Upper lobe of right lung (tissue), 1 donor: ENCODE measurements at places on chromosomes 5 and 9. TPM values are rescaled to one million over a fixed set of nuclear protein-coding genes. Genes with fewer than 3 reads are reported as not detected.

GRCh38 chr5:28132151-28132550 is 1093.8 kb upstream of the CDH9 start:
- H3K27me3 ChIP-seq, result no peaks in the 10 kb centered on the region
- H3K4me3 ChIP-seq, result no peak overlapping the region
- H3K36me3 ChIP-seq, result no peaks in the 10 kb centered on the region
- H3K27ac ChIP-seq, result no peak overlapping the region
- no peak for DNase-seq

- peaks cover 22% of the 10 kb centered on the region for H3K4me1 ChIP-seq
- peaks cover 13% of the 10 kb centered on the region for H3K36me3 ChIP-seq
- H3K27ac ChIP-seq, result no peak overlapping the region
- no peak overlapping the region for H3K4me3 ChIP-seq
- no peaks in the 10 kb centered on the region for H3K27me3 ChIP-seq
- DNase-seq, result no peak
Measured at GRCh38 chr5:143131972-143132371, 271.5 kb downstream of the NR3C1 start.

Gene FAM81B
- not detected for total RNA-seq

Gene BTNL3
- total RNA-seq, result not detected

Gene HBEGF
- total RNA-seq, result 44.3 TPM

DNA sequence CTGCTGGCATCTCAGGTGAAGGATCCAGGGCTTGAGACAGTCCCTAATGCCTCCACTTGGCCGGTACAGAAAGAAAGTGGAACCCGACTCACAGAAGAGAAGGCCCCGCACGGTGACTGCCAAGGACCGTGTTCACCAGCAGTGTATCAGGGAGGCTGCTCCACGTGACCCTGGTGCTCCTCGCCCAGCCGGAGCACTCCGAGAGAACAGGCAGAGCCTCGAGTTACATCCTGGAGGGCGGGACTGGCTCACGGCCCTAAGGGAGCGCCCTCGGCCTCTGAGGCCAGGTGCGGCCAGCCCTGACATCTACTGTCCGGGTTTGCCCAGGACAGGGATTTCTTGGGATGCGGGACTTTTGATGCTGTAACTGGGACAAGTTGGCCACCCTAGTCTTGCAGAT is 104.0 kb upstream of the SARDH start:
- no peaks in the 10 kb centered on the region for H3K36me3 ChIP-seq
- peaks cover 23% of the 10 kb centered on the region for H3K4me1 ChIP-seq
- H3K27ac ChIP-seq, result no peak overlapping the region
- no peak for DNase-seq
- H3K4me3 ChIP-seq, result no peak overlapping the region
- H3K27me3 ChIP-seq, result no peaks in the 10 kb centered on the region

Gene TLR4
- 45.9 TPM for total RNA-seq

Gene RASGRF2
- total RNA-seq, result 5.4 TPM

- no peaks in the 10 kb centered on the region for H3K27me3 ChIP-seq
- H3K27ac ChIP-seq, result no peak overlapping the region
- H3K4me3 ChIP-seq, result no peak overlapping the region
- peaks cover 7% of the 10 kb centered on the region for H3K4me1 ChIP-seq
- no peaks in the 10 kb centered on the region for H3K36me3 ChIP-seq
Measured at GRCh38 chr9:105251733-105252404, 7.4 kb downstream of the SLC44A1 start.
